ENCODE measurements at places on chromosomes 7 and 10. TPM values are rescaled to one million over a fixed set of nuclear protein-coding genes. Genes with fewer than 3 reads are reported as not detected.
A peak's percentile ranks its signal among the peaks of the same experiment; 100 is the strongest.

DNA sequence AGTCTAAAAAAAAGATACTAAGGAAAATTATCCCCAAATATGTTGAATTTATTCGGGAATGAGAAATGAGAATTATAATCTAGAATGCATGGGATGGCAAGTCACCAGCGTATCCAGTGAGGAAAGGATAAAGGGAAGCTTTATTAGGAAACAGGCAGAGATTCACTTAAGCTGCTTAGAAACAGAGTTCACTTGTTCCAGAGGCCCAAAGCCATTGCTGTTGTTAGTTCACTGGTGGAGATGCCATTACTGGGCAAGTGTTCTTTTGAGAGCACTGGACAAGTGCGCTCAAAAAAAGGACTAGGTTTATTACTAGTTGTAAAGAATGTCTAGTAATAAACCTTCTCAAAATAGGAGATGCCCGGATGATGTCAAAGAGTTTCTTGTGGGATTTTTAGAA lies 51.2 kb downstream of the MICU1 start:
- no peaks in the 10 kb centered on the region for H3K4me1 ChIP-seq
- no peaks in the 10 kb centered on the region for H3K27me3 ChIP-seq
- no peaks in the 10 kb centered on the region for H3K36me3 ChIP-seq

The CNPY1 gene
- not detected for total RNA-seq

GRCh38 chr7:3887096-3887690 lies 586.1 kb downstream of the SDK1 start:
- H3K36me3 ChIP-seq, result no peaks in the 10 kb centered on the region
- no peak for DNase-seq
- H3K4me1 ChIP-seq, result peaks cover 4% of the 10 kb centered on the region
- H3K4me3 ChIP-seq, result no peak overlapping the region
- no peaks in the 10 kb centered on the region for H3K27me3 ChIP-seq

GRCh38 chr7:2306688-2307087 lies 7.6 kb downstream of the SNX8 start:
- no peak for DNase-seq
- H3K36me3 ChIP-seq, result no peaks in the 10 kb centered on the region
- H3K4me1 ChIP-seq, result no peaks in the 10 kb centered on the region
- no peak overlapping the region for H3K27ac ChIP-seq
- H3K4me3 ChIP-seq, result no peak overlapping the region

GRCh38 chr7:149860821-149861727 lies 12.7 kb upstream of the ATP6V0E2 start:
- no peak for DNase-seq
- H3K4me1 ChIP-seq, result no peaks in the 10 kb centered on the region
- H3K4me3 ChIP-seq, result no peak overlapping the region
- peaks cover 32% of the 10 kb centered on the region for H3K36me3 ChIP-seq
- H3K27me3 ChIP-seq, result no peaks in the 10 kb centered on the region

DNA sequence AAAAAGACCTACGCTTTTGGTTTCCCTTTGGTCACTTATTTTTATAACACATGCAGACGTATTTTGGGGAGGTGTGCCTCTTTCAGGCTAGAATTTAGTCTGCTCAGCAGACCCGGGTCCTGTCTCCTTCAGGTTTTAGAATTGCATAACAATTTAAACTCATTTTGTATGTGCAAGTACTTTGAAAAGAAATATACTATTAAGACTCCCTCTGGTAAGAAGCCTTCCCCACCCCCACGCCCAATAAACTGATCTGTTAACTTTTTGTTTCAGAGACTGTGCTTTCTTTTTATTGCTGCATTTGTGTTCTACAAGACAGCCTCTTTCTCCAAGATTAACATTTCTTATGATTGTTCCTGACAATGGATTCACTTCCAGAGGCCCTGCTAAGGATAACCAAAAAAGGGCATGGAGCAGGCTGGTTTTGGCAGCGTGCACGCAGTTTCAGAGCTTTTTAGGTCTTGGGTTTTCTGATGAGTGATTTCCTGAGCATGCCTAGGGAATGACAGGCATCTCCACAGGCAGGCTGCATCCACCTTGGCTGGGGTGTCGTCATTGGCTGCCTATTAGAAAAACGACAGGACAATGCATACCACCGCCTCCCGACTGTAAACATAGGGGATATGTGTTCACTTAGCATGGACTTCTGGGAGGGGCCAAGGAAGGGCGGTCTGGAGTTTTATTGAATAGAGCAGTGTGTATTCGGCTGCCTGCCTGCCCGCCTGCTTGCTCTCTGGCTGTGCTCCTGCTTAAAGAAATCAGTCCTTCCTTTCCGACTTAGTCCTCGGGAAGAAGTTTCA lies at the start of gene CALD1:
Gene CALD1, plus strand, starts transcription at position 694 of the 800 bp plus-strand sequence. CDS start 88,100 bp downstream, outside the sequence.
- H3K4me3 ChIP-seq, result peak within 1 kb of the TSS; percentile 79
- DNase-seq, result peak; percentile 71
- H3K27ac ChIP-seq, result peak within 1 kb of the TSS; percentile 93

The FAM180A gene
- 133 TPM for total RNA-seq

GRCh38 chr10:57362811-57363210 lies 904.9 kb downstream of the IPMK start:
- no peak for DNase-seq
- H3K36me3 ChIP-seq, result no peaks in the 10 kb centered on the region
- no peak overlapping the region for H3K4me3 ChIP-seq
- no peak overlapping the region for H3K27ac ChIP-seq
- no peaks in the 10 kb centered on the region for H3K27me3 ChIP-seq

DNA sequence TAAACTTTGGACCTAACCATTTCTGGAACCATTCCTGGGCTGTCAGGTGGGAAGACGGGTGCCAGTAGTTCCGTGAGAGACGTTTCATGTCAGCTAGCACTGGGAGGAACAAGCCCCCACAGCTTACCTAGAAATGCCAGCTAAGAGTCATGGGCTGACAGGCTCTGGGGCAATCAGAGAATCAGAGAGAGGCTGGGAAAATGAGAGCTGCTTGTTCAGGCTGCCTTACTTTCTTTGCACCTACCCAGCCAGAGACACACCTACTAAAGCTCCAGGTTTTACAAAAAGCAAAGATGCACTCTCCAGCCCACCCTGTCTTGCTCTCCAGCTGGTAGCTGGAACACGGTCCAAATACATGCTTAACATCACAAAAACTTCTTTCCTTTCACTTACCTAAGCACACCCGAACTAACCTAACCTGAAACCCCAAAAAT lies 688 bp downstream of the PTN start:
- no peak overlapping the region for H3K27ac ChIP-seq
- DNase-seq, result no peak
- peaks cover 5% of the 10 kb centered on the region for H3K4me1 ChIP-seq
- H3K27me3 ChIP-seq, result no peaks in the 10 kb centered on the region

The VGF gene
- total RNA-seq, result not detected

The GARIN1A gene
- 0.81 TPM for total RNA-seq

GRCh38 chr7:11472646-11473045 lies 359.4 kb downstream of the THSD7A start:
- H3K27me3 ChIP-seq, result no peaks in the 10 kb centered on the region
- no peaks in the 10 kb centered on the region for H3K4me1 ChIP-seq
- DNase-seq, result no peak

DNA sequence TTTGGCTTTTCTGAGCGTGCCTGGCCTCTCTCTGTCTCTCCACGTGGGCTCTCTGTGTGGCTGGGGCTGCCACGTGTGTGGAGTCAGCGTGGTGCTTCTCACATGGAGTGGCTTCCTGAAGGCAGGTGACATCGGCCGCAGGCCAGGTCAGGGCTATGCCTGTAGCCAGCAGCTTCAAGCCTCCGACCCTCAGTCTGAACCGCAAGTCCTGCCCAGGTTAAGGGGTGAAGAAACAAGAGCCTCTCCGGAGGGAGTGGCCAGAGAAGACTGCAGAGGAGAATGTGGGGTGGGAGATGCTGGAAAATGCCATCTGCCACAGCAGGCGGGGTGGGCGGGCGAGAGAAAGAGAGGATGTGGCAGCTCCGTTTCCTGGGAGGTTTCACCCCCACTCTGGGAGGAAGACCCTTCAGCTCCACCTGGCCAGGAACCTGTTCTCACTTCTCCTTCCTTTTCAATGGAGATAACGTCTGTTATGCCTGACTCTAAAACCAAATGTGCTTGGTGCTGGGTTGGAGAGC lies 14.3 kb upstream of the VIPR2 start:
- H3K36me3 ChIP-seq, result no peaks in the 10 kb centered on the region
- no peaks in the 10 kb centered on the region for H3K27me3 ChIP-seq
- H3K27ac ChIP-seq, result no peak overlapping the region
- no peak for DNase-seq
- H3K4me3 ChIP-seq, result no peak overlapping the region

The CDH23 gene
- 10.6 TPM for total RNA-seq

DNA sequence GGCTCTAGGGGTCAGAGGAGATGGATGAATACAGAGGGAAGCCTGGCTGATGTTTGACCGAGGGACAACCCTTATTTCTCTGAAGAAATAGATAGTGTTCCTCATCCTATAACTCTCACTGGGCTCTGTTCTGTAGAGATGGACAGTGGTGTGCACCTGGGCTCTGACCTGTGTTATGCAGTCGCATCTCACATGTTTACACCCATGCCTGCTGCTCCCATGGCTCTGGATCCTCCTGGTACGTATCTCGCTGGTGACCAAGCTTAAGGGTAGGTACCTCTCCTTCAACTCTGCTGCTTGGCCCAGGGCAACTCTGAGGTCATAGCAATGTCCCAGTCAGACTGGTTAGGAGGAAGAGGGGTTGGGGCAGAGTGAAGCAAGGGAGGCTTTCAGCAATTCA lies 42.8 kb downstream of the ADRA2A start:
- no peak overlapping the region for H3K4me3 ChIP-seq
- no peaks in the 10 kb centered on the region for H3K4me1 ChIP-seq
- no peaks in the 10 kb centered on the region for H3K27me3 ChIP-seq
- no peak for DNase-seq

GRCh38 chr7:95951531-95951930 lies 179.2 kb downstream of the DYNC1I1 start:
- H3K4me3 ChIP-seq, result no peak overlapping the region
- H3K4me1 ChIP-seq, result no peaks in the 10 kb centered on the region
- DNase-seq, result no peak

The GPR26 gene
- not detected for total RNA-seq

DNA sequence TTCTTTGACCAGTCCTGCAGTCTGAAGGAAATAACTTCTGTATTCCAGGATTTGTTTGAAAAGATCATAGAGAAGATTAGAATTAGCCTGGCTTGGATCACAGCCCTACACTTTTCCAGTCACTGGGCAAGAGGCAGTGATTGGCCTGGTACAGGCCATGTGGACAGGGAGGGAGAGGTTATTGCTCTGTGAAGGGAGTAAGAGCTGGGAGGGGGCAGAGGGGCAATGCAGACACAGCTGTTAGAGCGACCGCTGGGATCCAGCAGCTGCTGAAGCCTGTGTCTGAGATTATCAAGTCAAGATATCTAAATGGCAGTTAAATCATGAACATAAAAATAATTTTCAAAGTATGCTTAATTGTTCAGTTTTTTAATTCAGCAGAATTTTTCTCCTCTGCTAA lies 257.3 kb downstream of the SDK1 start:
- H3K4me1 ChIP-seq, result peaks cover 21% of the 10 kb centered on the region
- no peaks in the 10 kb centered on the region for H3K36me3 ChIP-seq

DNA sequence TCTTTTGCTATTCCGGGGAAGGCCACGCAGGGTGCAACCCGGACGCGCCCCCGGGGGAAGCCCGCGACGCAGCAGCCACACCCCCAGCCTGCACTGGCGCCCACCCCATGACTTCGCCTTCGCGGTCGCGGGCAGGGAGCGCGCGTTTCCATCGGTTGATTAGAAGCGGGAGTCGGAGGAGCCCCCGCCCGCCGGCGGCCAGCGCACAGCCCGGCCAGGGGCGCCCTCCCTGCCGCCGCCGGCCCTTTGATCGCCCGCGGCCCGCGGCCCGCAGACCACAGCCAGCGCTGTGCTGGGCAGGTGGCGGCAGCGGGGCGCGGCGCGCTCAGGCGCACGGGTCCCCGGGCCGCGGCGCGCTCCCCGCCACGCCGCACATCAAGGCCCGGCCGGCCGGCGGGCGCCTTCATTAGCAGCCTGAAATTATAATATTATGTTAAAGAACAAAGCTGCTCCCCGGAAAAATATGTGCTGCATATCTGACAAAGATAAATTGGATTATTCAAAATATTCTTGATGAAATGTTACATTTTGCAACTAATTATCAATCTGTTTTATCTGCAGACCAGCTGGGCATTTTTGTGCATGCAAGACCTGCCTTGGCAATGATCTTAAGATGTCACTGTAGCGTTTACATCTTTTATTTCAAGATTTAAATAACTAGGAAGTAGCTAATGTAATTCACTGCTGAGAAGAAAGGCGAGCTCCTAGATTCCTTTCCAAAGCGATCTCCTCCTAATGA lies 160.7 kb upstream of the MKI67 start:
- no peaks in the 10 kb centered on the region for H3K4me1 ChIP-seq
- no peaks in the 10 kb centered on the region for H3K27me3 ChIP-seq
- DNase-seq, result no peak
- no peak overlapping the region for H3K27ac ChIP-seq
- H3K36me3 ChIP-seq, result no peaks in the 10 kb centered on the region

The MYOZ1 gene
- total RNA-seq, result 5.9 TPM

The MCM10 gene
- 0.27 TPM for total RNA-seq

- DNase-seq, result no peak
- no peaks in the 10 kb centered on the region for H3K4me1 ChIP-seq
Observed at GRCh38 chr7:127974446-127975035, 56.7 kb downstream of the LRRC4 start.

GRCh38 chr7:96331233-96331632 lies 9.3 kb upstream of the SLC25A13 start:
- no peaks in the 10 kb centered on the region for H3K27me3 ChIP-seq
- H3K36me3 ChIP-seq, result no peaks in the 10 kb centered on the region
- no peak overlapping the region for H3K27ac ChIP-seq
- H3K4me1 ChIP-seq, result no peaks in the 10 kb centered on the region
- no peak overlapping the region for H3K4me3 ChIP-seq
- no peak for DNase-seq

DNA sequence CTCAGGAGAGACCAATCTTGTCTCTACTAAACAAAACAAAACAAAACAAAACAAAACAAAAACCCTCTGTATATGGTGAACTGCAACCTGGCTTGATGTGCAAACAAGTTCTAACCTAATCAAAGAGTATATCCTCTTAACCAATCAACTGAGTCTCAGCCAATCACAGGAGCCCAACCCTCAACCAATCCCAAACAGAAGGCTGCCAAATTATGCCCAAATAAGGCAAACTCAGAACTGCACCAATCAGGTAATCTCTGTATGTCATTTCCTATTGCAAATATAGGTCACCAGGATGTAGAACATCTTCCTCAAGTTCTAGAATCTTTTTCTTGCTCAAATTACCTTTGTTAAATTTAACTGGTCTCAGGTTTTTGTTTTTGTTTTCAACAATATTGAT lies 5.2 kb downstream of the FAM133B start:
- peaks cover 44% of the 10 kb centered on the region for H3K4me1 ChIP-seq
- H3K27me3 ChIP-seq, result no peaks in the 10 kb centered on the region
- no peak overlapping the region for H3K27ac ChIP-seq
- H3K4me3 ChIP-seq, result no peak overlapping the region
- no peak for DNase-seq

DNA sequence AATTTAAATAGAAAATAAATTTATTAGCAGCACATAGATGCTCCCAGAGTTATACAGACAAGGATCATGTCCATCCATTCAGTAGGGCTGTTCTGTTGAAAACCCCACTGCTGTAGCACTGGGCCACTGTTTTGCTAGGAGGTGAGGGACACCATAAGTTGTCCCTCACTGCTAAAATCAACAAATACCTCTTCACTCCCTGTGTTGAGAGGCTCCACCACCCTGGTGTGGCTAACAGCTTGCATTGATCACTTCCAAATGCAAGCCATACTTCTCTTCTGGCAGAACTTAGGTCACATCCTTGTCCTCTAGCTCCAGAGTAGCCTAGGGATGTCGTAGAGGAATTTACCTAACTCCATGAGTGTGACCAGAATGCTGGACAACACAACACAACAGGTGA lies 55.4 kb downstream of the MDFIC start:
- H3K27ac ChIP-seq, result no peak overlapping the region
- DNase-seq, result no peak
- H3K27me3 ChIP-seq, result no peaks in the 10 kb centered on the region
- H3K36me3 ChIP-seq, result no peaks in the 10 kb centered on the region
- peaks cover 23% of the 10 kb centered on the region for H3K4me1 ChIP-seq

Data from thoracic aorta (tissue), 2 donors.